ENCODE measurements at places on chromosomes 5 and 9.
A peak's percentile ranks its signal among the peaks of the same experiment; 100 is the strongest.

GRCh38 chr9:129211686-129212085, 33.6 kb upstream of the IER5L start:
- DNase-seq = no peak

GRCh38 chr9:132577119-132577518, 5.3 kb upstream of the BARHL1 start:
- DNase-seq = no peak

DNA sequence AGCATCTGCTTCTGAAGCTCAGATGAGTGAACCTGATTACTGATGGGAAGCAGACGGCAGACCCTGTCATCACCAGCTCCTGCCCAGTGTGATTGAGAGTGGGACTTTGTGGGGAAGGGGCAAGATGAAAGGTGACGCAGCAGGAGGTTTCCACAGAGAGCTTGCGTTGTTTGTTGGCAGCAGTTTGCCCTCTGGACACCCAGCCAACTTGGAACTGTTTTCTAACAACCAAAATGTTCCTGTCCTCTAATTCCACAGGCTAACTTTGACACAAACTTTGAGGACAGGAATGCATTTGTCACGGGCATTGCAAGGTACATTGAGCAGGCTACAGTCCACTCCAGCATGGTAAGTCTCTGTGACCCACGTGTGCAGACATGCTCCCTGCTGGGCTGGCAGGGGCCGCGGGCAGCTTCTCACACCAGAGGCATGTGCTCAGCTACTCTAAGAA, 20.9 kb downstream of the CYFIP2 start:
- DNase-seq = no peak

DNA sequence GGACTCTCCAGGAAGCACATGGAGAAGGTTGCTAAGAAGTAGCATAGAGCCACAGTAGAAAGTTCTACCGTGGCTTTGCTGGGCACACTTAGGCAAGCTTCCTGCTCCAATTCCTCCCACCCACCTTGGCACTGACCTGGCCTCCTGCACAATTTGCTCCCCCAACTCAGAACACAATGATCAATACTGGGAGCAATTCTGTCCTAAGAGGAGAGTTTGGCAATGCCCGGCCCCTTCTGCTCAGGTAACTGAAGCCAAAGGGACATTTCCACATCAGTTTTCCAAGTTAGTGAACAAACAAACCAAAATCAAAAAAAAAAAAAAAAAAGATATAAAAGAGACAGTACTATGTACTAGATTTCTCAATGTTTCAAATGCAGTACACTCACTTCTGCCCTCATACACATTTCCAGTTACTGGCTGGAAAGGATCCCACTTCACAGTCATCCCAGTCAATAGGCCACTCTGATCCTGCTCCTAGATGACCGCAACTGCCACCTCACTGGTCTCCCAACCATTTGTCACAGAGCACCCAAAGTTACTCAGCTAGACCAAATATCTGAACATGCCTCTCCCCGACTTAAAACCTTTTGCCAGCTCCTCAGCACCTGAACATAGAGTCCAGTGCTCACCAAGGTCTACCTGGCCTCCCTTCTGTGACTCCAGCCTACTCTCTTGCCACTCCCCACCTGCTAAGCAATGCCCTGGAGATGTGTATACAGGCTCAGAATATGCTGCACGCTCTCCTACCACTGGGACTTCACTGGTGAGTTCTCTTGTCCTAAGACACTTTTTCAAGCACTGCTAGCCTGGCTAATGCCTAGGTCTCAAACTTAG, 21.3 kb downstream of the ABCA1 start:
- DNase-seq = no peak

DNA sequence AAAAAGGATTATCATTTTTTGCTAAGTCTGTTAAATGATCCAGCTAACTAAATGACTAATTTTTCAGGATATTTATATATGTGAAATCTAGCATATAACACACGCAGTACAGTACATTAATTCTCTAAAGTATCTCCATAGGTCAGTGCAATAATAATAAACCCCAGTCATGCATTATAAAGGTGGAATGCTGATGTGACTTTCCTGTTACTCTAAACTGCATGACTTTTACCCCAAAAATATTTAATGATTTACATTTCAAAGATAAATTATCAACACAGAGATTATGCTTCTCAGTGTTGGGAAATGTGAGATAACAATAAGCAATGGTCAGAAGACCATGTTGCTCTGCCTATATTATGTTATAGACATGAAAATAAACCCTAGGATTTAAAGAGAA, 34.1 kb upstream of the PAM start:
- no peak for DNase-seq

DNA sequence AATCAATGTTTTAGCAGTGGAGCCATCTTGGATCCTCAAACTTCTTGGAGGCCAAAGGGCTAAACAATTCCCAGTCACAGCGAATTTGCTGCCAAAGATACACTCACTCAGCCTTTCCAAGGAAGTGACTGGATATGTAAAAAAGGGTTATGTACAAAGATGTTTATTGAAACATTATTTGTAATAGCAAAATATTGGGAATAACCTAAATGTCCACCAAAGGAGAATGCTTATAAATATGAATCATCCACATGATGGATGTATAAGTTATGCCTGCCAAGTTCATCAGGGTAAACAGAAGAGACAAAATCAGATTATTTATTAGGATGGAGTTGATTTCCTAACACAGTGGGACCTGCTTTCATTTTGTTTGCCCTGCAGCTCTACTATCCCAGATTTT, 145.2 kb upstream of the ABCA1 start:
- DNase-seq = no peak

DNA sequence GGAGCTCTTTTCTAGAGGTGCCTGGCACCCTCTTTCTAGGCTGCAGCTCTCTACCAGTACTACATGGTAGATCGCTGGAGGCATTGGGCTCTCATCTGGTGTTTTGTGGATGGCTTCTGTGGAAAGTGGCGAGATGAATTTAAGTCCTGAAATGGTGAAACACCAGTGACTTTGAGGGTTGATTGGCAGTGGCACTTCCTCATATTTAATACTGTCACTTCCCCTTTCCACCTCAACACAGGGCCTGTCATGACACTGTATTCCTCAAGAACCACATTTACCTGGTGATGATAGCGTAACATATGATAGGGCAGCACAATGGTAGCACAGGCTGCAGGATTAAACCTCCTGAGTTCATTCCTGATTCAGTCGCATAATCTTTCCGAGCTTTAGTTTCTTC, 132.1 kb downstream of the KDM4C start:
- no peak for DNase-seq

- no peak for DNase-seq
These were observed 152.6 kb downstream of the RGS3 start for GRCh38 chr9:113616116-113616515.

DNA sequence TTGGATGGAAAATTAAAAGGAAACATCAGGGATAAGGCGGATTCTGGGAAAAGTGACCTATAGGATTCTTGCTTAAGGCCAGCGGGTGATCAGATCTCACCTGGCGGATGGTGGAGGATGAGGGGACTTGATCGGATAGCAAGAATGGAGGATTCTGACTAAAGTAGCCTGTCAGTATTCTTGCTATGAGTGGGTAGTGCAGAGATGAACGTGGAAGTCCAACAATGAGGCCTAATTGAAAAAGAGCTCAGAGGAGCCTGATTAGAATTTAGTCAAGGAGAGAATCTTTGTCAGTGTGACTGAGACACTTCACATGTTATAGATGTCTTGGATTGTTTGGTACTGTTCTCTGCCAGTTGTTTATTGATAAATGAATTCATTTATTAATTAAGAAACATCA, 24.9 kb downstream of the CAST start:
- no peak for DNase-seq

- DNase-seq = no peak
These were observed 147.3 kb downstream of the CACNA1B start for GRCh38 chr9:138024831-138025291.

GRCh38 chr5:15009420-15009819, 137.8 kb upstream of the ANKH start:
- no peak for DNase-seq

- no peak for DNase-seq
These were observed 11.7 kb downstream of the MPDZ start for GRCh38 chr9:13267743-13268142.

GRCh38 chr9:123998970-123999621, 12.5 kb upstream of the LHX2 start:
- DNase-seq = no peak

- no peak for DNase-seq
These were observed 114.6 kb downstream of the FAM170A start for GRCh38 chr5:119743927-119744326.

GRCh38 chr5:114648940-114649339, 287.1 kb downstream of the KCNN2 start:
- no peak for DNase-seq

DNA sequence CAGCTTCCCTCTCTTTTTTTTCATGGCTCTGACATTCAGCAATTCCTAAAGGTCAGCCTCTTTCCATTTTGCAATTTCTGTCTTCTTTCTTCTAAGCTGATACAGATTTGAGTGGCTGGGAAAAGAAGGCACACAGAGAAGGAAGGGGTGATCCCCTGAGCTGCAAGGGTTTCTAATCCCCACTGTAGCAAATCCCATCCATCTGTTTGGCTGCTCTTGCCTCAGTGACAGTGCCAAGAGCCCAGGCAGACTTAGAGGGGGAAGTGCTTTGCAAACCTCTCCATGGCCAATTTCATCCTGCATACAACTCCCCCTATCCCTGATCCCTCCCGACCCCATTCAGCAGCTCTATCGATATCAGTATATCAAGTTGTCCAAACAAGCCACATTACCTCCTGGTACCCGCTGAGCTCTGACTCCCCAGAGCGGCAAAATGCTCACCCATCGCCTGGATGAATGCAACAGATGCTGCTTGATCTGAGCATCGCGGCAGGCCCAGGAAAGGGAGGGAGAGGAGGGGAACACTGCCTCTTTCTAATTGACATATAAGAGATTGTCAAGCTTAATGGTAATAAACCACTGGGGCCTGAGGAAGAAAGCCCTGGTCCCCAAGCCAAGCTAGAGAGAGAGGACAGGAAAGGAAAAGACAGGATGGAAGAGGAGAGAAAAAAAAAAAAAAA, 268.9 kb downstream of the ASTN2 start:
- no peak for DNase-seq

- peak; percentile 60 for DNase-seq
These were observed 915 bp downstream of the ZFAND5 start for GRCh38 chr9:72363908-72364678.

DNA sequence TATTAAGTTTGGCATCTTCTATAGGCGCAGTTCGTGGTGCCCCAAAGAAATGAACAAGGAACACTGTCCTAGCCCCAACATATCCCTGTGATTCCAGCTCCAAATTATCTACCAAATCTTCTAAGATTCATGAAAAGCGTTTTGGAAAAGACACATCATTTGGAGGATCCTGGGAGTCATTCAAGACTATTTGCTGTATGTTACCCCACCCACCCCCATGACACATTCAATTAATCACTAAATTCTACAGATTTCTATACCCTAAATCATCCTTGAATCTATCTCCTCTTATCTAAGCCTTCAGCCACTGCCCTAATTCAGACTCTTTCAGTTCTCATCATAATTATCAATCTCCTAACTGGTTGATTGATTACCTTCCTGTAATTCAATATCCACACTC, 5.5 kb upstream of the RUSC2 start:
- no peak for DNase-seq

- no peak for DNase-seq
These were observed 427.6 kb downstream of the IRX1 start for GRCh38 chr5:4023091-4023752.

DNA sequence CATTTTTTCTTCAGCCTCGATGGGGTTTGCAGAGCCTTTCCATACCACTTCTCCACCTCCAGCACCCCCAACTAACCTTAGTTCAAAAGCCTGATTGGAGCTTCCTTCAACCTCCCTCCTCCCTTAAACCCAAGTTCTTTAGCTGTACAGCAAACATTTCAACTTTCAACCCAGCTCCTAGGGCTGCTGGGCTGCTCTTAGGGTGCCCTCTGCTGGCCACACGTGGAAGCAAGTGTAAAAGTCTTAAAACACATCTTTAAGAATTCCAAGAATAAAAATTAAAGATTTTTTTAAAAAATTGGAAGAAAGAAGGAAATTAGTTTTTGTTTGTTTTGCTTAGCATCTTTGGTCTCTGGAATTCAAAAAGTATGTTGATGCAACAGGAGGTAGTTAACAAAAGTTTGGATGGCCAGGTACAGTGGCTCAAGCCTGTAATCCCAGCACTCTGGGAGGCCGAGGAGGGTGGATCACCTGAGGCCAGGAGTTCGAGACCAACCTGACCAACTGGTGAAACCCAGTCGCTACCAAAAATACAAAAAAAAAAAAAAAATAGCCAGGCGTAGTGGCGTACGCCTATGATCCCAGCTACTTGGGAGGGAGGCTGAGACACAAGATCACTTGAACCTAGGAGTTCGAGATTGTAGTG, 15.5 kb upstream of the HSD17B3 start:
- DNase-seq = peak; percentile 20

- DNase-seq = no peak
These were observed 42.1 kb upstream of the ZFAND5 start for GRCh38 chr9:72407114-72407513.

DNA sequence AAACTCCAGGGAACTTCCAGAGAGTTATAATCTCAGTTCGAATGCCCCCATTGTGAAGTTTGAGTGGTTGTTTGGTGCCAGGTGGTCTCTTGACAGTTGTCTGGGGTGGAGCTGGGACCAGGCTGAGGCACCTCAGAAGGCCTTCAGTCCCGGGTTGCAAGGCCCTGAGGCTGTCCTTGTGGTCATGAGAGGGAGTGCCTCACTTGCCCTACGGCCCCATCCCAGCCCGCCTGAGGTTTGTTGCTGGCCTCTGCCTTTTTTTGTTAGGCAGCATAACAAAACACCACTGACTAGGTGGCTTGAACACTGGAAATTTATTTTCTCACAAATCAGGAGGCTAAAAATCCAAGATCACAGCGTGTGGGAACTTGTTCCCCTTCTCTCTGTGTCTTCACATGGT, 73.0 kb upstream of the PAPPA start:
- no peak for DNase-seq

DNA sequence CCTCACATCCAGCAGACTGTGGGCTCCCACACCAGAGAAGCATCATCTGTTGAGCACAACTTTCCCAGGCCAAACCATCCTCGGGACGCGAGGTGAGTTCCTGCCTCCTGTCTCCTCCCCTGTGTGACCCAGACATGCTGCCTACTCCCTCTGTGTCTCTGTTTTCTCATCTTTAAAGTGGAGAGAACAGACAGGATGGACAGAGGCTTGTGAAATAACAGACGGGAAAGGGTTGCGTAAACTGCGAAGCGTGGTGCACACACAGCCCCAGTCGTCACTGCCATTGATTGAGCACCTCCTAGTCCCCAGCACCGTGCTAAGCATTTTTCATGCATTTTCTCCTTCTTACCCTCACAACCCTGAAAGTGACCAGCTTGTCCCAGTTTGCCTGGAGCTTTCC, 52.1 kb upstream of the LMX1B start:
- no peak for DNase-seq

- DNase-seq = no peak
These were observed 114.8 kb downstream of the ZNF622 start for GRCh38 chr5:16350816-16351215.

GRCh38 chr9:14412775-14413174, 98.8 kb upstream of the NFIB start:
- no peak for DNase-seq

GRCh38 chr5:124462751-124463150, 283.7 kb downstream of the ZNF608 start:
- DNase-seq = no peak

- no peak for DNase-seq
These were observed 39.5 kb downstream of the ERGIC1 start for GRCh38 chr5:172873513-172873912.

- no peak for DNase-seq
These were observed 6.9 kb downstream of the SLC31A1 start for GRCh38 chr9:113228130-113228665.

GRCh38 chr5:66207800-66208561, 63.9 kb downstream of the SREK1 start:
- no peak for DNase-seq

GRCh38 chr9:136741883-136742571, 713 bp downstream of the LCN10 start:
- no peak for DNase-seq

Measured in activated T-helper 1 cell treated with Interleukin-2 at 50 U/mL for 16 hours (primary cell).